Endothelial cell of umbilical vein (primary cell): ENCODE measurements at places on chromosomes 11 and 22. TPM values are rescaled to one million over a fixed set of nuclear protein-coding genes. Genes with fewer than 3 reads are reported as not detected.

Gene ADORA2A
- total RNA-seq, result 17.1 and 20.0 TPM in 2 replicates

Gene OR5B21
- total RNA-seq, result not detected in 2 replicates

Gene MAPK8IP2
- total RNA-seq, result 0.31 and 0.37 TPM in 2 replicates

Gene RTN4R
- 1.2 and 1.3 TPM in 2 replicates for total RNA-seq

Gene OR5T1
- total RNA-seq, result not detected in 2 replicates
